ENCODE measurements at places on chromosomes 12 and 14.
A peak's percentile ranks its signal among the peaks of the same experiment; 100 is the strongest.

DNA sequence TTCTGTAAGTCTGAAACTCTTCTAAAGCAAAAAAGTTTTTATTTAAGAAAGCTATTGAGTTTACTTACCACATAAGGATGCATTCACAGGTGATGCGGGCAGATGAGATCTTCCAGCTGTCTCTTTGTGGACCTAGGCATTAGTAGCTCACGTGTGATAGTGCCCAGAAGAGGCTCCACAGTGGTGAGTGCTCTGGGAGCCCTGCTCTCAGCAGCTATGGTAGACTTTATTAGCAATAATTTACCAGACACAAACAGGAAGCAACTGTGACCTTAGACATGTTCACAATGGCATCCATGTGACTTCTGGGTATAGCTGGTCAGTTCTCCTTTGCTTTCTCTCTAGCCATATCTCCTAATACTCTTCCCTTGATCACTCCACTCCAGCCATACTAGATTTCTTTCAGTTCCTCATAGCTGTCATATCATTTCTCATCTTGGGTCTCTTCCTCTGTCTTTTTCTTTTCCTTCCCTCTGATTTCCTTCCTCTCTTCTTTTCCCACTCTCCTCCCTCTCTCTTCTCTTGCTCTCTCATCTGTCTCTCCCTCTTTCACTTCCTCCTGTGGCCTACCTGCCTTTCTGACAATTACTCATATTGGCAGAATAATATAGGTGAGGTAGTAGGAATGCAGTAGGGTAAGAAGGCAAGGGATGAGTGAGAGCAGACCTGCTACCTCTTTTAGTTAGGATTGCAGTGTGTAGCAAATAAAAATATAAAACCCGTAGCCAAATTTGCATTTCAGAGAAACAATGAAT is 75.2 kb upstream of the SCAF11 start:
- DNase-seq, result no peak

GRCh38 chr12:8697120-8697475 is 693 bp upstream of the RIMKLB start:
- DNase-seq, result peak; percentile 29

GRCh38 chr12:22733756-22734155 is 108.8 kb downstream of the ETNK1 start:
- DNase-seq, result peak; percentile 37

DNA sequence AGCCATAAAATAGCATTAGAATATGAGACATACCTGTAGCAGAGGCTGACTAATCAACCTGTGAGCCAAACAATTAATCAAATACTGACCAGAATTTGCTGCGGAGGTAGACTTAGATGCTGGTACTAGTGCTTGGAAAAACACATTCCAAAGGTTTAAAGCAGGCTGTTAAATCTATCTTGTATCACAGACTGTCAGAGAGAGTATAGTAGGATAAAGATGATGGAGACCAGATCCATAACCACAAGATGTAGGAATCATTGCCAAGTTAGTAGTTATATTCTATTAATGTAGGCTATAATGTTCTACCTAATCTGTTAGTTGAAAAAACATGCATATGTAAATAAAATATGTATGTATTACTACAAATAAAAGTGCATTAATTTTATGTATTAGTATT is 726.2 kb downstream of the SLC6A15 start:
- no peak for DNase-seq

- DNase-seq, result peak; percentile 29
Observed at GRCh38 chr14:96279564-96279963, 23.6 kb downstream of the BDKRB1 start.

- DNase-seq, result no peak
Observed at GRCh38 chr12:94167071-94167755, 18.8 kb downstream of the PLXNC1 start.

DNA sequence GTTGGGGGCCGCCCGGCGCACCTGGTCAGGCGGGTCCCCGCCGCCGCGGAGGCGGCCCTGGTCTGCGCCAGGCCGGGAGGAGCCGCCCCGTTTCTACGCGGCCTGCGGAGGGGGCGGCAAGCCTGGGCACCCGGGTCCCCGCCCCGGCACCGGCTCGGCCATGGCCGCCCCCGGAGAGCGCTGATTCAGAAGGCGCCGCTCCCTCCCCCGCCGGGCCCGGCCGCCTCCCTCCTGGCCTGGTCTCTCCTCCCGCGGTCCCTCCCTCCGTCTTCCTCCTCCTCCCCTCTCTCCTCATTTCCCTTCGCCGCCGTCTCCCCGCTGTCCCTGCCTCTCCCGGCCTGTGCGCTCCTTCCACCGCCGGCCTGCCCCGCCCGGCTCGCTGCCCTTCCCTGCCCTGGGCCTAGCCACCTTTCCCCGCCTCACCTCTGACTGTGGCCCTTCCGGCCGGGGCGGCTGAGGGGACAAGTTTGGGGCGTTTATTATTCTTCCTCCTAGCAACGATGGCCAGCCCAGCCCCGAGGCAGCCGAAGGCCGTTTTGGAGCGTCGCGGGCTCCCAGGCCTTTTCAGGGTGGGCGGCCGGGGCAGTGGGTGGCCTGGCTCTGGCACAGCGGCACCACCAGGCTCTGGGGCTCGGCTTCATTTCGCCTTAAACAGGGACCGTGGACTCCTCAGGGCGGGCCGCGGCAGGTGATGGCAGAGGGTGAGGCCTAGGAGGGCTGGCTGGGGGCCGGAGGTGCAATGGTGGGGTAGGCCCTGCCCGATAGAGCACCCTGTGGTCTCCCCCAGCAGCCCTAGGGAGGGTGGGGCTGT is 768 bp downstream of the CEP170B start:
- DNase-seq, result peak; percentile 75

DNA sequence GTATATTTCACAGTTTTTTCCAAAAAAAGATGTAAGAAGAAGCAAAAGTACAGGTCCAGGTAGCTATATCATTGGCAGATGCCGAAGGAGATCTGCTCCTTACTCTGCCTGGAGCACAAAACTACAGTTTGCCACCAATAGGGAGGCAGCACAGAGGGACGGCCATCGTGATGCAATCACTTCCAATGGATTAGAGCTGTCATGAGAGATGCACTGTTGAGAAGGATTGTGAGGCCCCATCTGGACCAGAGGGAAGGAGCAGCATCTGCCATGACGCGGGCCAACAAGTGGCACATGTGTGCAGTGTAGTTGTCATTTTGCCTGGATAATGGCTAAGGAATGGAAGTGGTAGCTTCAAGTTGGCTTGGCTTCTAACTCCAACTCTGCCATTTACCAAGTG is 318.8 kb upstream of the FKBP4 start:
- no peak for DNase-seq

DNA sequence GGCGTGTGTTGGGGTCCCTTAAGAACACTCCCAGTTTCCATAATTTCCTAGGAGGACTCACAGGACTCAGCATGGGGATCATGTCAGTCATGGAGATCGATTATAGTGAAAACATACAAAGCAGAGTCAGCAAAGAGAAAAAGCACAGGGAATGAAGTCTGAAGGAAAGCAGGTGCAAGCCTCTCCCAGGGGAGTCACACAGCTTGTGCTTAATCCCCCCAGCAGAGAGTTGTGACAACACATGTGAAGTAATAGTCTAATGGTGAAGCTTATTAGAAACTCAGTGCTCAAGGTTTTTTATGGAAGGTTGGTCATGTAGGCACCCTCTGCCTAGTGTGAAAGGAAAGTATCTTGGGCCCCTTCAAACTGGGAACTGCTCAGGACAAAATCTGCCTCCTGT is 149.0 kb upstream of the SEL1L start:
- no peak for DNase-seq

- no peak for DNase-seq
Observed at GRCh38 chr12:122452701-122453285, 30.3 kb upstream of the CLIP1 start.

DNA sequence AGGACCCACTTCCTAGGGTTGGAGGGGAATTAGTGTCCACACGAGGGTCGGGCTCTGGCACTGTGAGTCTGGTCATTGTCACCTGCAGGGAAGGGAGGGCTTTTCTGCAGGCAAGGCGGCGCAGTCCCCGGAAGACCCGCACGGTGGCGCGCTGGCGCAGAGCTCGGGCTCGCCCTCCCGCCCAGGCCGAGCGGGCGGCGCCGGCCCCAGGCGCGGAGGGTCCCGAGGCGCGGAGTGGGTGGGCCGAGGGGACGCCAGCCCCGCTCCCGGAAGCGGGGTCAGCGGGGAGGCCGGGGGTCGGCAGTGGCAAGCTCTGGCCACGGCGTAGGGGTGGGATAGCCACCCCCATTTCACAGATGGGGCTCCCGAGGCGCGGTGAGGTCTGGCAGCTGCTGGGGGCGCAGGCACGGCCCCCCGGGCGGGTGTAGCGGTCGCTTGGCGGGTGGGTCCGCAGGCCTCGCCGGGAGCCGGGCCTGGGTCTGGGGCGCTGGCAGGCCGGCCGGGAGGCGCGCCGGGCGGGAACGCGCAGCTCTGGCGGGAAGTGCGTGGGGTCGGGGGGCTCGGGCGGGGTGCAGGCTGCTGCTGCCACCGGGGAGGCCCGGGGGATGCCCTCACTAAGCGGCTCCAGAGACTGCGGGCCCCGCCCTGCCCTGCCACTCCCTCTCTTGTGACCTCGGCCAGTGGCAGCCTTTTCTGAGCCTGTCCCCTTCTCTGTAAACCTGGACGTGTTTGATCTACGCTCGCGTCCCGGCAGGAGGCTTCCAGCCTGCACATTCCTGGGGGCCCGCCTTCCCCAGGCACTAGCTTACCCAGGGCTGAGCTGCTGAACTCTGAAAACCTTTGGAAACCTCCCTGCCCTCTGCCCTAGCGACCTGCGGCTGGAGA is 46.1 kb downstream of the CYP46A1 start:
- DNase-seq, result peak; percentile 9

GRCh38 chr14:104594310-104595046 is 10.1 kb downstream of the TMEM179 start:
- DNase-seq, result no peak

DNA sequence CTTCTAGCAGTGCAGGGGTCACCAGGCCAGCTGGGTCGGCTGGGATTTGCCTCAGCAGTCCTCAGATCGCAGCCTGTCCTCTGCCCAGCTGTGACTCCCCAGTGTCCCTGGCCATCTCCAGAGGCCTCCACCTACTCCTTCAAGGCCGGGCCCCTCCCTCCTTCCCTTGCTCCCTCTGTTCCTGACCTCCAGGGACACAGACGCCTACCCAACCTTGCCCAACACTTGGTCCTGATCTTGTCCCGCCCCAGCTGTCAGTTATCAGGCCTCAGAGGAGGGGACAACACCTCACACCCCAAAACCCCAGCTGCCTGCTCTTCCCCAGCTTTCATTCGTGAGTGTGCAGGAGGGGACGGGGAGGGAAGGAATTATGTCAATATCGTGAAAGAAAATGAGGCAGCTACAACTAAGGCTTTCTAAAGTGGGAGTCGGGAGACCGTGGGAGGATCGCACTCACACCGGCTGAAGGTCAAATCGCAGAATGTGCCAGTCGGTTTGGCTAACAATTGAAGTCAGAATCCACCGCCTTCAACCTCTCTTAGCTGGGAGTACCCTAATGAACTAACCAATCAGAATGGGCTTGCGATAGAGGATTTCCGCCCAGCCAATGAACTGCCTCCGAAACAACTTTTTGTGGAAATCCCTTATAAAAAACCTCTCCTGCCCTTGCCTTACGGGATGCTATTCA is 9.4 kb upstream of the PLBD2 start:
- no peak for DNase-seq

GRCh38 chr12:127550271-127550670 is 716.7 kb upstream of the TMEM132C start:
- peak; percentile 82 for DNase-seq

DNA sequence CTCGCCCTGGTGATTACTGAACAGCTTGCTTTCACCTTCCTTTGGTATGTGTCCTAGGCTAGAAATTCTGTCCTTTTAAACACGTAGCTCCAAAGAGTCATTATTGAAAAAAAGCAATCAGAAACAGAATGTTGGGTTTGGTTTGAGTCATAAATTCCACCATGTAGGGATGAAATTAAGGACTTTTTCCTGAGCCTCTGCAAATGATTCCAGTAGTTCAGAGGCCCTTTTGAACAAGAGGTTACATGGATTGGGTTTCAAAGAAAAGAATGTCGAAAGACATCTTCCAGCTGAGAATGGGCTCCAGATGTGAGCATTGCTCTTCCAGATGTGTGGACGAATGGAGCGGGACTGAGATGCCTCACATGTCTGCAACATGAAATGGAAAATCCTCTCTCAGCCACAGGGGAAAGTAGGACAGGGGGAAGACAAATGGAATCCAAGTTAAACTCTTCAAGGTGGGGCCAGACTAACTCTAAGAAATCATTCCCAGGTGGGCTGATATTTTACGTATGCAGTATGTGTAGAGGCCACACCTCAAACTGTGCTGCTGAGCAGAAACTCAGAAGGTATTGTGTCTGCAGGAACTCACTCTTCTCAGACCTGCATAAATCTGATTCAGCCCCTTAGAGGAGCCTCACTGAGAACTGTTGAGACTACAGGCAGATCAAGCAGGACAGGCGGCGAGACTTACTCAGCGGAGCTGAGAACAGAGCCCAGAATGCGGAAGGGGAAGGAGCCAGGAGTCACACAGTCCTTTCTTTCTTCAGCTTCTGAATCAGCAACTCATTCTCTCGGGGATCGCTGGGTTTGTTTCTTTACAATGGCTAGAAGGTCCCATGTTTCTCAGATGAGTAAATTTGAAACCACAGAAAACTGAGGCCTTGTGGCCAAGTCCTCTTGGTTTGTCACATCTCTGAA is 23.3 kb upstream of the EMP1 start:
- peak; percentile 96 for DNase-seq

DNA sequence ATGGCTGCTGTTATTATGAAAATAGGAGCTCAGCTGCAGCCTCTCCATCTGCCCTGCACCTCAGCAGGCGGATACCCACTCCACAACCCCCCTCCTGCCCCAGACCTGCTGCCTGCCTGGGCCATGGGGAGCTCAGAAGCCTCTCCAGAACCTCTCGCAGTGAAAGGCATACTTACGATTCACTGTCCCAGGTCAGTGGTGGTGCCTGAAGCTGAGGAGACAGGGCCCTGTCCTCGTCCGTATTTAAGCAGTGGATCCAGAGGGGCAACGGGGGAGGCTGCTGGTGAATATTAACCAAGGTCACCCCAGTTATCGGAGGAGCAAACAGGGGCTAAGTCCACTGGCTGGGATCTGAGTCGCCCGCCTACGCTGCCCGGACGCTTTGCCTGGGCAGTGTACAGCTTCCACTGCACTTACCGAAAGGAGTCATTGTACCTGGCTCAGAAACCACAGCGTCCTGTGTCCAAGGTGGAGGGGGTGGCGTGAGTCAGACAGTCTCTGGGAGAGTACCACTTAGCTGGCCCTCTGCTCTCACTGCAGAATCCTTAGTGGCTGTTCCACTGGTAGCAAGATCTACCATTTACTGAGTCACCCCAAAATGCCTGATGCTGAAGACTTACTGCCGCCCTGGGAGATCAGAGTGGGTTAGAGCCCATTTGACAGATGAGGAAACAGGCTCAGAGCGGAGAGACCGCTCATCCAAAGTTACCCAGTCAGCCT is at the start of gene SERPINA1:
SERPINA1 (minus strand) TSS at position 219 of the 720 bp plus-strand sequence. CDS start 5,365 bp downstream, outside the sequence.
- no peak for DNase-seq

GRCh38 chr12:73225371-73225937 is 953.3 kb downstream of the TRHDE start:
- no peak for DNase-seq

- no peak for DNase-seq
Observed at GRCh38 chr14:55488204-55488603, 47.8 kb upstream of the TBPL2 start.

DNA sequence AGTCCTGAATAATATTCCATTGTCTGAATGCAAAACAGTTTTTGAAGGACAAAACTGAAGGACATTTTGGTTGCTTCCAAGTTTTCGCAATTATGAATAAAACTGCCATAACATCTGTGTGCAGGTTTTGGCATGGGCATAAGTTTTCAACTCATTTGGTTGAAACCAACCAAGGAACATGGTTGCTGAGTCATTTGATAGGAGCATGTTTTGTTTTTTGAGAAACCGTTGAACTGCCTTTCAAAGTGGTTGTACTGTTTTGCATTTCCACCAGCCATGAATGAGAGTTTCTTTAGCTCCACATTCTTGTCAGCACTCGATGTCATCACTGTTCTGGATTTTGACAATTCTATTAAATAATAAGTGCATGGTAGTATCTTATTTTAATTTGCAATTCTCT is 23.0 kb upstream of the GSG1 start:
- DNase-seq, result no peak
